HAP-1 (cell line): ENCODE measurements at places on chromosomes 16 and 17.

GRCh38 chr16:34758835-34759234 lies 1299.4 kb downstream of the TP53TG3F start:
- no peak for DNase-seq

DNA sequence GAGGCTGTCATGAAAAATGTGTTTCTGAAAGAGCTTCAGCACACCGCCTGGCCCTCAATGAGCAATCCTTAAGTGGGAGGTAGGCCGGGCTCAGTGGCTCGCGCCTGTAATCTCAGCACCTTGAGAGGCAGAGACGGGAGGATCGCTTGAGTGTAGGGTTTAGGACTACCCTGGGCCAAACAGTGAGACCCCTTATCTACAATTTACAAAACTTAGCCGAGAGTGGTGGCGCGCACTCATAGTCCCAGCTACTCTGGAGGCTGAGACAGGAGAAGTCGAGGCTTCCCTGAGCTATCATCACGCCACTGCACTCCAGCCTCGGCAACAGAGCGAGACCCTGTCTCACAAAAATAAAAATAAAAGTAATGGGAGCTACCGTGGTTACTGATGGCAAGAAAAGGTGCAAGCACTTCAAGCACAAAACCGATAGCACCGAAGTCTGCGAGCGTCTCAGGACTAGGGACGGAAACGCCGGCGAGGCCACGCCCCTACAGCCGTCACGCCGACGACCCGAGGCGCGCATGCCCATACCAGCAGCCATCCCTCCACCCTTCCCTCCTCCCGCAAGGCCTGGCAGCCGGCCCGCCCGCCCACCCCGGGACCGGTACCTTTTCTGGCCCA lies 607 bp downstream of the THUMPD1 start:
- DNase-seq = peak; percentile 63

GRCh38 chr17:55432358-55433028 lies 10.9 kb upstream of the MMD start:
- no peak for DNase-seq

- DNase-seq = no peak
Measured at GRCh38 chr17:64153565-64154312, 23.8 kb upstream of the ERN1 start.

GRCh38 chr17:74975943-74976342 lies 3.4 kb upstream of the HID1 start:
- DNase-seq = no peak

DNA sequence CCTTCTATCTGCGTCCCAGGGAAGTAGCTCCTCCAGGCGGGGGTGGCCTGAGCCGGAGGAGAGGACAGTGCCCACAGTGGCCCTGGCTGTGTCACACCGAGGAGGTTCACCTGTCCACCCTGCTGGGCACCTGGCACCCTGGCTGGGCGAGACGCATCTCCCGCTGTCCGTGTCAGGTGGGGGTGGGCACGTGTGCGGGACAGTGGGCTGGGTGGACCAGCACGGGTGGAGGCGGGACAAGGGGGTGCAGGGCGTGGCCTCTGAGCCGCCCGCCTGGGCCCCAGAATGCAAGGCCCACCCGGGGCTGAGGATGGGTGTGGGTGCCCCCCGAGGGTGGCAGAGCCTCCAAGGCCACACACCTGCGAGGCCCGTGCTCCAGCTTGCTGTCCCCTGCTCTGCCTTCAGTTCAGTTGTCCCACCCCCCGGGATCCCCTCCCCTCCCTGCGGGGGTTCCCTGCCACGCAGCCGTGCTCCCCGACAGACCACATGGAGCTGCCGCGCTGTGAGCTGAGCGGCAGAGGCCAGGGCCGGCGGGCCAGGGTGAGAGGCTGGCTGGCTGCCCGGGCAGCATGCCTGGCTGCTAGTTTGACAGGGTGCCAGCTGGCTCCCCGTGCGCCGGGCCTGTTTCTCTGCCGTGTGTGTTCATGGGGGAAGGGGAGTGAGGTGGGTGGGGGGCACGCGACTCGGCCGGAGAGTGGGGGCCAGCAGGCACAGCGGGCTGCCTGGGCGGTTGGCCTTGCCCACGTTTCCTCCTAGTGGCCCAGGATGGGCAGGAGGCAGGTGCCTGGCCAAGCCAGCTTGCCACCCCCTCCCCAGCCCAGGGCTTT lies 33.9 kb downstream of the BAHCC1 start:
- no peak for DNase-seq

- no peak for DNase-seq
Measured at GRCh38 chr16:4380119-4381063, 8.7 kb downstream of the VASN start.

GRCh38 chr17:67576471-67577115 lies 141.1 kb upstream of the NOL11 start:
- DNase-seq = no peak

DNA sequence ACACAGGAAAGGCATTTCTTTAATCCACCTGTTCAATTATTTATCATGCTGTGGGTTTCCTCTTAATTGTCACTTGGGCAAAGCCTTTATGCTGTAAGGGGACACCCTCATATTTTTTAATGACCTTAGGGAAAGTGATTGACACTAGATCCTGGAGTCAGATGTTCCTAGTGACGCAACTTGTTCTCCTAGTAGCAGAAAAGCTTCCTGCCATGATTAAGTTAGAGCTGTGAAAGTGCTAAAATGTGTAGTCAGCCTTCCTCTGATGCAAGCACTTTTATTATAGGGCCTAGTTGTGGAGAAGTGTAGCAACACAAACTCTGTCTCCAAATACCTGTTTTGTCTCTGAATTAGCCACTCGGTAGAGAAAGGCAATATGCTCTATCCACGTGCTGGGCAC lies 12.3 kb downstream of the TMEM100 start:
- no peak for DNase-seq

GRCh38 chr16:80150978-80151721 lies 389.6 kb upstream of the DYNLRB2 start:
- DNase-seq = no peak

GRCh38 chr17:28324781-28325180 lies 5.8 kb downstream of the TMEM97 start:
- DNase-seq = no peak

DNA sequence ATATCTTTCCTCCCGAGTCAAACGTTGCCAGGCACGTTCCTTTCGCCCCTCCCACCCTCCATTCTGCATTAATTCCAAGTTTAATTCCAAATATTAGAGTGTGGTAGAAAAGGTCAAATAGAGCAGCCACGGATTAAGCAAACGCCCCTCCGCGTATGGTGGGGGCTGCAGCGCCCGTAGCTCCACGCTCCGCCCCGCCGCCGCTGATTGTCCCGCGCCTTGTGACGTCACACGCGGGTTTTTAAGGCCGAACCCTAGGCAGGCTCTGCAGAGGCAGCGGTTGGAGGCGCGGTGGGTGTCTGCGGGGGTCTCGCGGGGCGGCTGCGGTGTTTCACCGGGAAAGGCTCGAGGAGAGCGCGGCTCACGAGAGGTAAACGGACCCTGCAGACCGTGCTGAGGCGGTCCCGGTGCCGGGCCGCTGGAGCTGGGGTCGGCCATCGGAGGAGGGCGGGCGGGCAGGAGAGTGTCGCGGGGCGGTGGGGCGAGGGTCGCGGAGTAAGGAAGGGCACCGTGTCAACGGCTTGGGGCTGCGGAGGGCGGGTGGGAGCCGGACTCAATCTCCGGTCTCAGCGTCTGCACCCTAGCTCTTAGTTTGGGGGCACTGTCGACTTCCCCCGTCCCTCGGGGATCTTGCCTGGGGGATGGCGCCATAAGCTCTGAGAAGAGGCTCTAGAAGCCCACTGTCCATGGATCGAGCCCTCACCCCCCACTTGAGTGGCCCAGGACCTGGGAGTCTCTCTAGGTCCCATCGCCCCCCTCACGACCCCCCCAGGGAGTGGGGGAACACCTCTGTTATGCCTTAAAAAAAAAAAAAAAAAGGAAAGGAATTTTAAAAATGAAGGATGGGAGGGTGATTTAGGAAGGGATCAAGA lies at the start of gene ARL4D:
ARL4D (plus strand) TSS at position 270 of the 872 bp plus-strand sequence. CDS start 740 bp downstream, outside the sequence.
- peak; percentile 74 for DNase-seq

DNA sequence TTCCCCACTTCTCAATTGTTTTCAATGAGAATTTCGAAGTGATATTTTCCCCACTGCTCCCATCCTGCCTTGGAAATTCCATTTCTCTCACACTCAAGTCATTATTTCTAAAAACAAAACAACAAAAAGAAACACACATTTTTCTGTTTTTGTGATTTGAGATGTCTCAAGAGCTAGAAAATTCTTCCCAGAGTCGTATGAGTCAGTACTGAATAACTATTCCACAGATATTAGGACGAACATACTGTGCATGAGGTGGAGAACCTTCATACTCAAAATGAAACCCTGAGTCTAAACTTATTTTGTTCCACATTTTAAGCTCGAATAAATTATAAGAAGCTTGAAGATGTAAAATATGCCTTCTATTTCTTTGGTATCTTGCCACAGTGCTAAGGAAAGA lies 204.6 kb downstream of the SLC39A11 start:
- no peak for DNase-seq

- DNase-seq = no peak
Measured at GRCh38 chr16:86379505-86379846, 130.9 kb upstream of the FOXF1 start.

DNA sequence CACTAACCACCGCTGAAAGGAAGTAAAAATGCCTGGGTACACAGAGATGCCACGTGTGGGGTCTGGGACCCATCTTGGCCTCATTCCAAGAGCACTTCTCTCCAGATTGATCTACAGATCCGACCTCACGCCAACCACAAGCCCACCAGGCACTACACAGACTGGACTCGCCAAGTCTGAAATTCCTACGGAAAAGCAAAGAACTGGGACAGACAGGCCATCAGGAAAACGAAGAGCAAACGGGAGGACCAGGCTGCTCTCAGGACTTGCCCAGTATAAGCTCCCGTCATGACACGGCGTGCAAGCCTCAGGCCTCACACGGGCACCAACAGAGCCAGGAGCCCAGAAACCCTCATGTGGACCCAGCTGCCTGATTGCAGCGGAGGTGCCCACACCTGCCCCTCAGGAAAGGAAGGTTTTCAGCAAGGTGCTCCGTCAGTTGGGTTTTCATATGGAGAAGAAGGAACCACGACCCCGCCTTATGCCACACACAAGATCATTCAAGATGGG lies 20.1 kb upstream of the C16orf95 start:
- DNase-seq = no peak

GRCh38 chr17:17849147-17849820 lies 12.5 kb upstream of the SREBF1 start:
- no peak for DNase-seq

DNA sequence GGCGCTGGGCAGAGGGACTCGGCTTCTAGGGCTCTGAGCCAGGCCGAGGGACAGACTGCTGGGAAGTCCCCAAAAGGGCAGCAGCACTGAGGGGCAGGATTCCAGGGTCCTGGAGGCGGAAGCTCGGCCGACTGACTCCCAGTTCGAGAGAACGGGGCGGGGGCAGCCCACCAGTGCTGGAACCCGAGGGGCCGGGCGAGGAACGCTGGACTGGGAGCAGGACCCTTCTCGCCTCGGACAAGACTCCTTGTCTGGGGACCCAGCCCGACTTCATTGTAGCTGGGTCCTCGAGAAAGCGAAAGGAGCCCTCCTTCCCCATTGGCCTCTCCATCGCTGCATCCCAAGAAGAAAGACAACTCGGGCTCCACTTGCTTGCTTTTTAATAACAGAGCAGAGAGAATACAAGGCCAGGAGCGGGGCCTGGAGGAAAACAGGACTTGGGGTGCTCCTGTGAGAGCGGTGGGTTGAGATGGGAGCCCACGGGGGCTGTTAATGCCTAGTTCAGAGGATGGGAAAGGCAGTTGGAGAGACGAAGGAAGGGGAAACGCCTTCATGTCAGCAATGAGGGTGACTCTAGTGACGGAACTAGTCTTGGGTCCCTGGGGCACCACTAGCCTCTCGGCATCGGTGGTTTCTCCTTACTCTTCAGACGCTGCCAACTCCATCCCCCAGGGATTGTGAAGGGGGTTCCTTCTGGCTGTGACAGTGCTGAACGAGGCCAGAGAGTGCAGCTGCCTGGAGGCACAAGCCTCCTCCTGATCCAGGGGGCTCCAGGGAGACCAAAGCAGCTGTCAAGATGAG lies 492 bp upstream of the CAMTA2 start:
- DNase-seq = no peak

- DNase-seq = peak; percentile 89
Measured at GRCh38 chr17:77242118-77242851, 101.5 kb downstream of the SEC14L1 start.

DNA sequence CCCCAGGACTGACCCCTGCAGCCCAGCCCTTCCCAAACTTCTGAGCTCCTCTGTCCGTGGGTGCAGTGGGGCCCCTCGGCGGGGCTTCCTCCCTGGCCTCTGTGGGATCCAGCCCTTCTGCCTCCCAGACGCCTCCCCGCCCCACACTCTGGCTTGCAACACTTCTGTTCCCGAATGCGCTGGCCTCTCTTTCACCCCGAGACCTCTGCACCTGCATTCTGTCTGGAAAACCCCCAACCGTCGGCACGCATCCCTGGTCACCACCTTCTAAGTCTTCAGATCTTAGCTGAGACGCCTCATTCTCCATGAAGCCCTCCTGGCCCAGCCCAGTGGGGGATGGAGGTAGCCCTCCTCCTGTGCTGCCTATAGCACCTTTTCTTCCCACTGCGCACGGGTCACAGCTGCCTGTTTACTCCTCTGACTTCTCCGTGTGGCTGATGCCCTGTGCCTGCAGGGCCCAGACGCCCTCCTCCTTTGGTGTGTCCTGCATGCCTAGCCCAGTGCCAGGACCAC lies 26.4 kb downstream of the TMEM235 start:
- no peak for DNase-seq

DNA sequence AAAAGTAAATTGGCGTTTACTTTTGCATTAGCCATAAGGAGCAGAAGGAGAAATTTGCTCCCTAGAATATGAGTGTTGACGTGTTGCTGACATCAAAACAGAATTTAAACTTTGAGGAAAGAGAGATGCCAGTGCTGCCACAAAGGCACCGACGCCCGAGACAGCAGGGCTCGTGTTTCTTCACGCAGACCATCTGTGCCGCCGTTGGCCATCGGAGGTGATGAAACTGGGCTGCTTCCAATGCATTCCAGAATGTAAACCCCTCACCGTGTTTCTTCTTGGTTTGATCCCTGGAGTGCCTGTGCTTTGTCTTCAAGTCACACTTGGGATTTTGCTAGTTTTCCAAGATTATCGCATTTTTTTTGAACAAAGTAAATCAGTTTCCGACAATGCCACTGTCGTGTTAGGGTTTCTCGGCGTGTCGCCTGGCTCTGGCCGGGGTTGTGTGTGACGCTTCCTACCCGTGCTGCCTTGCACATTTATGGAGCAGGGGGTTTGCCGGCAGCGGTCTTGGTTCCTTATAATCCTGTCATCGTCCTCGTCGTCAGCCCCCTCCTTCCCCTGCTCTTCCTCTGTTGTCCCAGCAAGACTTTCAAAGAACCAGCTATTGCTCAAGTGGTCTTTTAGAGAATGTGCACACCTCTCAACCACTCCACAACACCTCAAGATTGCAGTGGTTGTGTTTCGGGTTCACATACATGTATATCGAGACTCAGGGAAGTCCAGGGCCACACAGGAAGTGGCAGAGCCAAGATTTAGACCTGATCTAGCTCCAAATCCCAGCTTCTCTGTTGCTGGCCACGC lies 103.9 kb downstream of the METRNL start:
- no peak for DNase-seq

DNA sequence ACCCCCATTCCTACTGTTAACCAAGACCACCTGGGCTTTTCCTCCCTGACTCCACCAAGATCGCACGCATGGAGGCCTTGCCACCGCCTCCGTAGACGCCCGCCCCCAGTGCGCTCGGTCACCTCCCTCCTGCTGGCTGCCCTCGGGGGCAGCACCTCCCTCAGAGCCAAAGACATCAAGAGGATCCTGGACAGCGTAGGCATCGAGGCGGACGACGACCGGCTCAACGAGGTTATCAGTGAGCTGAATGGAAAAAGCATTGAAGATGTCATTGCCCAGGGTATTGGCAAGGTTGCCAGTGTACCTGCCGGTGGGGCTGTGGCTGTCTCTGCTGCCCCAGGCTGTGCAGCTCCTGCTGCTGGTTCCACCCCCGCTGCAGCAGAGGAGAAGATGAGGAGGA lies 1.2 kb downstream of the EFCAB3 start:
- DNase-seq = no peak
